ENCODE measurements at places on chromosomes 1 and 21.
A peak's percentile ranks its signal among the peaks of the same experiment; 100 is the strongest.

GRCh38 chr1:110634455-110635311 is 28.5 kb upstream of the KCNA2 start:
- no peak for DNase-seq

DNA sequence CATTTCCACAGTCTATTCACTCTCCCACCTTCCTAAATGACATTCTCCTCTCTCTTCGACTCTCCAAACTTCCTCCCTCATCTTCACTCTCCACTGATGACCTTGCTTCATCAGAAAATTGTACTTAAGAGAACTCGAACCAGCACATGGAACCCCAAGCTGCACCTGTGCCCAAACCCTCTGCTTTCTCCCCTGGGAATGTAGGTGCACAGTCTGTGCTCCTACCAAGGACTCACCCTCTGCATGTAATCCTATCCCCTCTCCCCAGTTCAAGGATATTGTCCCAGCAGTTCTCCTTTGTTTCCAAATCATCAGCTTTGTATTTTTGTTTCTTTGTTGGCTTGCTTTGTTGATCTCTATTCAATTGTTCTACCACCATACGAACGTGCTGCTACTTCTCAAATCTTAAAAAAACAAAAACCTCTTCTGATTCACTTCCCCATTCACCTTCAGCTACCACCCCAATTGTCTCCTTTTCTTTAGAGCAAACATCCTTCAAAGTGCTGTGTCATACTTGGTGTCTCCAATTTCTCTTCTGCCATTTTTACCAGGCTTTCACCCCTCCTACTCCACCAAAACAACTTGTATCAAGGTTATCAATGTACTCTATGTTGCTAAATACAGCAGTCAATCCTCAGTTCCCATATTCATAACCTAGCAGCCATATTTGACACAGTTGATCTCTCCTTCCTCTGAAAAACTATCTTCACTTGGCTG is 26.8 kb downstream of the RAB3B start:
- DNase-seq: no peak

DNA sequence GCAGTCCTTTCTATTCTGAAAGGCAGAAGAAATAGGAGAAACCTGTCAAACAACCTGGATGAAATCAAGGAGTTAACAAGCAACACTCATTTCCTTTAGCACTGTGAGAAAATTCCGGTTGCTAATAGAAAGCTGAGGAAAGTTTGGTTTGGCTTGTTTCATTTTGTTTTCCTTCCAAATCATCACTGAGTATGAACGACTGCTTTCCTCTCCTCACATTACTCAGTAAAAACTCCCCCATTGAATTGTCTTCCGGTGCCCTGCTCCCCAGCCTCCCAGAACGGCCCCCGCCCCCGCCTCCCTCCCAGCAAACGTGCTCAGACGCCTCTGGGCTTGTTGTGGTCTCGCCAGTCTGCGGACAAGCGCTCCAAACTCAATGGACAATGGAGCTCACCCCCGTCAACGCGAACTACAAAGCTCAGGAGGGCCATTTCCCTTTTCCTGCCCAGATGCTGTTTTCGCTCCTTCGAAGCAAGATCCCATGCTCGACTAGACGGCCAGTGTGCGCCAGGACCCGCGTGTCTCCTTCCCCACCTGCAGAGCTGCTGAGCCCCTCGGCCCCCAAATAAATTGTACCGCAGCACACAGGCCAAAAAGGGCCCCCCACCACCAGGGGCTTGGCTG is 747 bp downstream of the STX6 start:
- no peak for DNase-seq

DNA sequence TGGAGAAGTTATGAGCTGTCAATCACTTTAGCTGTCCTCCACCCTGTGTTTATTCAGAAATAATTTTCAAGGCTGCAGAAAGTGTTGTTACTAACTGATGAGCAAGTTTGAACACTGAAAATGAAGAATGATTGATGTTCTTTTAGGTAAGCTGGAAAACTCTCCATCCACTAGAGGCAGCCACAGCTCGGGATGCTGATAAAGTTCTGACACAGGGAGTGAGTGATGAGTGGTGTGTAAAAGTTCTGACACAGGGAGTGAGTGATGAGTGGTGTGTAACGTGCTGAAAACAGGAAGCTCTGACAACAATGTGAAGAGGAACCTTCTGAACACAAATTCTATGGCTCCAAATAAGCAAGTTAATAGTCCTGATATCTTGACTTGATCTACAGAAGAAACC is 197.5 kb upstream of the PTBP2 start:
- DNase-seq: no peak

DNA sequence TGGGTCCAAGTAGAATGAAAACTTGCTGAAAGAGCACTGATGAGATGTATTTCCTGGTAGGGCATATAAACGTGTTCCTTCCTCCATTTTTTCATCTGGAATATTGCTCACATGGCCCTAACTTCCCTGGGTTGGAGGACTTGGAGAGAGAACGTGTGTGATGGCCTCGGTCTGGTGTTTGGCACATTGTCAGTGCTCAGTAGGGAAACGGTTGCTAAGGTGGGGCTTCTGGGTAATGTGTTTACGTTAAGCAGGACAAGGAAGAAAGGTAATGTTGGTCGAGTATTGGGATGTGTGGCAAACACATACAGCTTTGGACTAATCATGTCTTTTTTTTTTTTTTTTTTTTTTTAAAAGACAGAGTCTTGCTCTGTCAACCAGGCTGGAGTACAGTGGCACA is 6.2 kb downstream of the TTF2 start:
- DNase-seq: no peak

GRCh38 chr1:34276606-34277005 is 99.9 kb downstream of the C1orf94 start:
- DNase-seq: no peak

DNA sequence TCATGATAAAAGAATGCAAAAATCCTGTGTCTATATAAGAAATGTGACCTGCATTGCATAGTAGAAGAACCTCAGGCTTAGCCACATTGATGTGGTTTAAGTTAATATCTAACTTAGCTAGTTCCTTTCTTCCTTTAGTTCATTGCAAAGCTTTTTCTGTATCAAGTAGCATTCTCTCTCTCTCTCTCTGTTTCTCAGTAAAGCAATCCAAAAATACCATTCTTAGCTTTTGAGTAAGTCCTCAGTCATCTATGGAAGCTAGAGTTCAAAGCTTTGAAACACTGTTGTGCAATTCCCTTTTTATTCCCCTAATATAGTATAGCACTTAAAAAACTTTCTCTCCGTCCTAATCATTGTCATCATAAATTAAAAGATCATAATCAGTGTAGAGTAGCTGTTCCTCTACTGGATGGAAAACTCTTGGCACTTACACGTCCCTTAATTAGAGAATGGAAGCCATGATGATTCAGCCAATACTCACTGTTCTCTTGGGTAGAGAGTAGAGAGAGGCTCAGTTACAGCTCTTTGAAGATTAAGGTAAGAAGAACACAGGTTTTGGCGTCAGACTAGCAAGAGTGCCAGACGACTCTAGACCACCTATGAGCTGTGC is 350.3 kb upstream of the LYPLAL1 start:
- DNase-seq: no peak

DNA sequence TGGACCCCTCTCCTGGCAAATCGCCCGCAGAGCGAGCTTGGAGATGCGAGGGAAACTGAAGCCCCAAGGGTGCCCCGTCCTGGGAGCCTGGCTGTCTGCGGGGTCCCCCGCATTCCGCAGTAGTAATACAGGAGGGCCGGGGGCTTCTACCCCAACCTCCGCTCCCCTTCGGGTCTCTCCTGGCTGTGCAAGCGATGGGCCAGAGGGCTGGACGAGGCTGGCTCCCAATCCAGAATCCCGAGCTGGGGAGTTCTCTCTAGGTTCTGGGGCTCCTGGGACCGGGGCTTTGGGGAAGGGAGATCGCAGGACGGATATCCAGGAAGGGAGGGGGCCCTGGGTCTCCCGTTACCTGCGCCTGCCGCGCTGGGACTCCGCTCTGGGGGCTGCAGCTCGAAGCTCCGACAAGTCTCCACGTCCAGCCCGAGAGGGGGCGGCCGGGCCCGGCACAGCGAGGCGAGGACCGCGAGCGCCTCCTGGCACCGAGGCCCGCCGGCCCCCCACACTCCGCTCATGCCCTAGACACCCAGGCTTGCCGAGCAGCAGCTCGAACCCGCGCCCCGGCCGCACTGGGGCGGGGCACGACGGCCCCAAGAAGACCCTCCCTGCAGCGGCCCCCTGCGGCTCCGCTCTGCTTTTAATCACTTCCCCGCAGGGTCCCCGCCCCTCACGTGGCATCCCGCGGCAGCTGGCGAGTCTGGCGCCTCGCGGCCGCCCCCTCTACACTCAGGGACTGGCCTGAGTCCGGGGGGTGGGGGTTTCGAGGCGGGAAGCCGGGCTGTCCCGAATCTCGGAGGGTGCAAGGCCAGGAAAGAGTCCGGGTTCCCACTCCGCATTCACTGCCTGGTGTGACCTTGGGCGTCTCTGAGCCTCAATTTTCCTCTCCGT is at the start of gene SYT6:
SYT6 (minus strand) TSS at position 609 of the 885 bp plus-strand sequence; CDS start at position 512, 97 bp downstream.
- DNase-seq: no peak

- no peak for DNase-seq
Observed at GRCh38 chr1:90936731-90937130, 85.1 kb downstream of the ZNF644 start.

DNA sequence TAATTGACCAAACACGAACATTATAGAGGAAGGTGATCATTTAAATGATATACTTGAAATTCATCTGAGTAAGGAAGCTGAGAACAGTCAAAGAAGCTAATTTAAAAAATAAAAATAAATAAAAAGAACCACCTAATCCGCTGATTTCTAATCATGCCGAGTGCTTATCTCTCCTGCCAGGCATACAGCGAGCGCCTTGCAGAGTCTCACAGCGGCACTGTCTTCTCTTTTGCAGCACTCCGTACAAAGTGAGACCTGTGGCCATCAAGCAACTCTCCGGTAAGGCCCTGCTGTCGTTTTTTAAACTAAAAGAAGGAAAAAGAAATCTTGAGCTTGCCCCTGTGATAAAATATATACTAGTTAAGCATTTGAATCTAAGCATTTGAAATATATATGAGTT is 45.3 kb downstream of the PDE9A start:
- DNase-seq: no peak

GRCh38 chr1:68232289-68233148 is at the start of gene WLS:
Gene WLS (minus strand): TSS chr1:68232523. CDS start chr1:68232299, 224 bp downstream.
- DNase-seq: peak; percentile 59

GRCh38 chr21:19463966-19464365 is 1060.4 kb upstream of the TMPRSS15 start:
- no peak for DNase-seq

- DNase-seq: no peak
Observed at GRCh38 chr21:44909719-44910118, 11.0 kb downstream of the ITGB2 start.

GRCh38 chr21:37764691-37765090 is 151.6 kb downstream of the KCNJ6 start:
- no peak for DNase-seq

DNA sequence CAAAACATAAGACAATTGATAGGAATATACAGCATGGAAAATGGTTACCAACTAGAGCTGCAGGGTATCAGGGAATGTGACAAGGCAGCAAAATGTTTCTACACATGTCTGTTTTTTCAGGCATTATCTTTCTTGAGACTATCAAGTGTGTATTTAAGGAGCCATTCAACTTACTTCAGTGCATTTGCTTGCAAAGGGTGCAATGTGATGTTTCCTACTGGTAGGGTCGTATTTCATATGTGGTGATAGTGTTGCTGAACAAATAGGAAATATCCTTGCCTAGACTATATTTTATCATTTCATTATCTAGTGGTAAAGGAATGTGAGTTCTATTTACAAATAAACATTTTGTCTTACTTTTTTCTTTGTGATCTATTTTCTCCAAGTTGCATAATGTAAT is 42.4 kb downstream of the PTPRC start:
- no peak for DNase-seq

DNA sequence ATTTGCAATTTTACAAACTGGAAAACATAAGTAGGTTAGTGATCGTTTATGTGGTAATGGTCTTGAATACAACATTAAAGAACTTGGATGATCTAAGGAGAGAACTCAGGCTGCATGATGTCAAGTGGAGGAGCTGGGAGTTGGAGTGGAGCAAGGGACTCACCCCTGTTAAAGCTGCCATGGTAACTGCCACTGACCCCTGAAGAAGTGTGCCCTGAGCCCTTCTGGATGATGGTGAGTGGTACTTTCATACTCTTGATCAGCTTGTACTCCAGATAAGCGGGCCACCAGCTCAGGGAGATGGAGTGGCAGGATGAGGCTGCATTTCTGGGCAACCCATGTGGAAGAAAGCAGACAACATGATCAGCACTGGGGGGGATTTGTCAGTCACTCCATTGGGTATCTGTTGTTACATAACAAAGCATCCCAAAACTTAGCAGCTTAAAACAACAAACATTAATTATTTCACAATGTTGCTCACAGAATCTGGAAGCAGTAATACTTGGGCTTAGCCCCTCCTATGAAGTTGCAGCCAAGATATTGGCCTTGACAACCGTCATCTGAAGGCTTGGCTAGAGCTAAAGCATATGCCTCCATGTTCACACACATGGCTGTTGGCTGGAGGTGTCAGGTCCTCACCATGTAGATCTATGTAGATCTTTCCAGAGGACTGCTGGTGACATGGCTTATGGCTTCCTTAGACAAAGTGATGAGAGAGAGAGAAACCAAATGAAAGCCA is 213.8 kb downstream of the DUSP10 start:
- no peak for DNase-seq

DNA sequence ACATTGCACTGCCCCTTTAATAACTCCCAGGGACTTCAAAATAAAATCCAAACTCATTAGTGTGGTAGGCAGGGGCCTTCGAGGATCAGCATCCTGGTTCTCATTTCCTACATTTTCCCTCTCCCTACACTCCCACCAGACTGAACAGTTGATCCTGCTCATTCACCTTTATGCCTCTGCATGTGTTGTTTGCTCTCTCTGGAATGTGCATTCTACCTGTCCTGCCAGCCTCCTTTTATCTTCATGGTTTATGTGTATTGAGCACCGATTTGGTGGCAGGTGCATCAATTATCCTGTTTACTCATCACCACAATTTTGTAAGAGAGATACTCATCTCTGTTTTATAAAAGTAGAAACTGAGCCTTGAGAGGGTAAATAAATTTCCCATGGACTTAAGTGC is 125.0 kb downstream of the ADSS2 start:
- DNase-seq: no peak

GRCh38 chr21:45306453-45306831 is 18.7 kb upstream of the POFUT2 start:
- DNase-seq: no peak

GRCh38 chr1:204053893-204054292 is 19.0 kb upstream of the SOX13 start:
- DNase-seq: no peak

DNA sequence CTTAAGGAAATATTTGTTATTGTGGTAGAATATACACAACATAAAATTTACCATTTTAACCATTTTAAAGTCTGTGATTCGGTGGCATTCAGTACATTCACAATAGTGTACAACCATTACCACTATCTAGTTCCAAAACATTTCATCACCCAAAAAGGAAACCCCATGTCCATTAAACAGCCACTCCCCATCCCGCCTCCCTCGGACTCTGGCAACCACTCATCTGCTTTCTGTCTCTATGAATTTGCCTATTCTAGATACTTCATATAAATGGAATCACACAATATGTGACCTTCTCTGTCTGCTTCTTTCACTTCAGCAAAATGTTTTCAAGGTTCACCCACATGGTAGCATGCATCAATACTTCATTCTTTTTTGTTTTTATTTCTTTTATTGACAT is 51.3 kb downstream of the PTP4A2 start:
- no peak for DNase-seq
